ENCODE measurements at places on chromosomes 11 and 22.

- no peak for DNase-seq
Observed at GRCh38 chr22:26922806-26923205, 265.4 kb downstream of the MIAT start.

DNA sequence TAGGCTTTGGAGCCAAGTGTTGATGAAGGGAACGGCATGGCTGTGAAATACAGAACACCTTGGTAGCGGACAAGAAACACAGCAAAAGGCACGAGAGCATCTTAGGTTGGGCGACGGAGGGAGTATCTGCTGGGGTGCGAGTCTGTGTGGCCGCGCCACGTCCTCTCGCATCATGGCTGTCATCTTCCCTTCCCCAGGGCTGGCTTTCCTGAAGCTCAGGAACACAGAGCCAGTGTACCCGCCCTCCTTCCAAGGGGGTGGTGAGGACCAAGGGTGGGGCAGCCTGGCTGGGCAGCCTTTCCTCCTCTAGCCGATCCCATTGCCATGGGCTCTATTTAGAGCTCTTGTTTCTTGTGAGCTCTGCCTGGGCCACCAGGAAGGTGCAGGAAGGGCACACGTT, 154.4 kb downstream of the FEZ1 start:
- no peak for DNase-seq

- no peak for DNase-seq
Observed at GRCh38 chr11:1082728-1083620, 8.3 kb downstream of the MUC2 start.

DNA sequence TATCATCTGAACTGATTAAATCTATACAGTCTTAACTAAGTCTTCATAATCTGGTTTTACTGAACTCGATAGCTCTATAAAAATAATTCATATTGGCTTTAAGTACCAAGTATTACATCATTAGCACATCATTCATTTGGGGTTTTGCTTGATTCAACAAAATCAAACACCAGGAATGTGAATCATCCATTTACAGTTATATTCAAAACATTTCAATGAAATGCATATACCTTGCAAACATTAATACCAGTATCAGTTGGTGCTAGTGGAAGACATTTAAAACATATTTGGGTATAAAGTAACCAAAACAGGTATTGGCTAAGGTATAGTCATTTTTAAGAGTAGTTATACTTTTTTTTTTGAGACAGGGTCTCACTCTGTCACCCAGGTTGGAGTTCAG, 12.2 kb upstream of the CCDC89 start:
- DNase-seq = no peak

GRCh38 chr11:102946237-102946636, 9.3 kb downstream of the MMP13 start:
- DNase-seq = no peak

GRCh38 chr11:118673361-118674081, 5.9 kb downstream of the TREH start:
- DNase-seq = no peak

GRCh38 chr11:86274503-86274902, 27.5 kb upstream of the HIKESHI start:
- DNase-seq = no peak

GRCh38 chr11:129189646-129190045, 2.5 kb downstream of the ARHGAP32 start:
- no peak for DNase-seq

DNA sequence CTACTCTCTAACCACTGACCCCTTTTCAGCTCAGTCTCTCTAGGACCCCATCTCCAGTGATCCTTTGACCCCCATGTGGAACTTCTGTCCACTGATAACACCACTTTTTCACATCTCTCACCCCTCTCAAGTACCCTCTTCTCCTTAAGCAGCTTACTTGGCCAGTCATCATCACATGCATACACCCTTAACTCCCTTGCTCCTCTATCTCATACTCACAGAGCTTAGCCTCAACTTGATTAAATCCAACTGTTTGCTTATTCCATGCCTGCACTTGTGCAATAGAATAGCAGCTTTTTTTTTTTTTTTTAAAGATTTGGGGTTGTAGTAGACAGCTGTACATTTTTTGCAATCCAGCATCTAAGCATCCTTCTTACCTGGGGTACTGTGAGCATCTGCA, 22.2 kb downstream of the AQP11 start:
- no peak for DNase-seq

DNA sequence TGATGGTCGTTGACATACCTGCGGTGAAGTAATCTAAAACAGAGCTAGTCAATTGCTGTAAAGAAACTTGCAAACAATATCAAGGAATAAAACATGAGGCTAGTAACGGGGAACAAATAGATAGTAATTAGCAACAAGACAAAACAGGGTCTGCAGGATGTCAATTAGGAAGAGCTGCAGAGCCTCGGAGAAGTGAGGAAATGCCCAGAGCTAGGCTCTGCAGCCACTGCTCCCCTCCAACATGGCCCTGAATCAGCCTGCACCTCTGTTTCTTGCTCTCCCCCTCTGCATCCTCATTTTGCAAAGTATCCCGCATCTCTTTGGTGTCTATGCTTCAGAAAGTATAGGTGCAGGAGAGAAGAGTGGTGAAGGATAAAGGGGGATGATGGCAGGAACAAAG, 507.4 kb upstream of the FAT3 start:
- DNase-seq = no peak

- DNase-seq = no peak
Observed at GRCh38 chr11:25562417-25562816, 769.5 kb upstream of the ANO3 start.

DNA sequence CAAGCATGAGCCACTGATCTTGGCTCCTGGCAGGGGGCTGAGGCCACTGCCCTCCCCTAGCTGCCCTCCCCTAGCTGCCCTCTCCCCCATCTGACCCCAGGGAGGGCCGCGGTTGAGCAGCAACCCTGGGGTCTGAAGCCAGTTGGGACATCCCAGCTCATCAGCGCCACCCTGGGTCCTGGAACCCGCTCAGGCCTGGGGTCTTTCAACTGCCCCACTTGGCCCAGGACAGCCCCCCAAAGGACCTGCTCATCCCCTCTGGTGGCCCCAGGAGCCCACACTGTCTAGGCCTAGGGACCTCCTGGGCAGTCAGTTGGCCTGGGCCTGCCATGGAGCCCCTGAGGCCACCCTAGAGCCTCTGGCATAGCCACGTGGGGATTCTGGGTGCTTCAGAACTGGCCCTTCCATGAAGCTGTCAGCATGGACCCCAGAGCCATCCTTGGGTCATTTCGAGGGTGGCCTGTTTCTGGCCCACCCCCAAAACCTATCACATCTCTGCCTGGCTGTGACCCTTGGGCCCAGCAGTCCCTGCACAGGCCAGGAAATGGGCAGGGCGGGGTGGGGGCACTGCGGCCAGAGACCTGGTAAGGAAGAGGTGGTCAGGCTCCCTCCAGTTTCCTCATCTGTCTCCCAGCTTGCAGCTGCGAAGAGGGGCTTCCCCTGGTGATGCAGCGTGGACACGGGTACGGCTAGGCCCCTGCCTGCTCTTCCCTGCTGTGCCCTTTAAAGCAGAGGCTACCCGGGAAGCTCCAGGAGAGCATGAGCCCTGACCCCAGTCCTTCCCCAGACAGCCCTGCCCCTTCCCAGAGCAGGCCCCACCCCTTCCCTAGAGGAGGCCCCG, 37.9 kb downstream of the MUC2 start:
- DNase-seq = no peak

DNA sequence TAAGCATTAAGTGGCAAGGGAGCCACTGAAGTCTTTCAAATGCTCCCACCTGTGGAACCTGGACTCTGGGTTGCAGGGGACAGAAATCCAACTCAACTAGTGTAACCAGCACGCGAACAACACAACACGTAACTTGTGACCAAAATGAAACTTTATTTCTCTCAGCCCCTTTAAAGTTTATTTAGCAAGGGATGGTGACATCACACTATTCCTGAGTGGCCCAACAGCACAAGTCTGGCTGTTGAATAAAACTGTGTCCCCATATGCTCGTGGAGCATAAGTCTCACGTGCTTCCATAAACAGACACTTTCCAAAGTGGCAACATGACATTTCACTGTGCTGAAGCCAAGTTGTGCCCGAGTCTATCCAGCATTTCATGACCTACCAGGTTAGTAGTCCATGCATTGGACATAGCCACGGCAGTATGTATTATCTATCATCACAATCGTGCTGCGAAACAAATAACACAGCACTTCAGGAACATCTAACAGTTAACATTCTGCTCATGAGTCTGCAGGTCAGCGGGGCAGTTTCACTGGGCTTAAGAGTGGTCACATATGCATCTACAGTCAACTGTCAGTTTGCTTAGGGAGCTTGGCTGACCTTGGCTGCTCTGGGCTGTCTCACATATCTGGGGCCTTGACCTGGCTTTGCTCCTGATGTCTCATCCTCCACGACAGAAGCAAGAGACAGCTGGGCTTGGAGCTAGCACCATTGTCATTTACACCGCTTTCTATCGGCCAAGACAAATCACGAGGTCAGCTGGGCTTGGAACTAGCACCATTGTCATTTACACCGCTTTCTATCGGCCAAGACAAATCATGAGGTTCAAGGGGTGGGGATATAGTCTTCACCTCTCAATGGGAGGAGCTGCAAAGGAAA, 35.0 kb upstream of the LMO2 start:
- no peak for DNase-seq

All from D341Med (cell line).